CD4-positive, alpha-beta T cell treated with Interleukin-15 for 4 hours (primary cell): ENCODE measurements at places on chromosomes 1 and 21.
A peak's percentile ranks its signal among the peaks of the same experiment; 100 is the strongest.

GRCh38 chr1:54806931-54807611, 5.9 kb upstream of the TTC22 start:
- DNase-seq = peak; percentile 65

DNA sequence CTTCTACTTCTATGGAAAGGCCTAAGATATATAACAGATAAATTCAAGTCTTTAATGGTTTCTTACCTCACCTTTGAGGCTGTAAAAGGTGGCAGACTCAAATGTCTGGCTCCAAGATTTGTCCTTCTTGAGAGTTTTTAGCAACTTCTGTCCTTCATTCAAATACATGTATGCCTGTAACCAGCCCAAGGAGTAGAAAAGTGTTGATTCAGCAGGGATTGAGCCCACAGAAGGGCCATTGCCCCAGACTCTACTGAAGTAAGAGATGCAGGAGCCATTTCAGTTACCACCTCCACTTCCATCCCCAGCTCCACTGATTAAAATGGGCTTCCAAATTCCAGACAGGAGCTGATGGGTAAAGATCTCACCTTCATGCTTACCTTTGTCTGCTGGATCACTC, 80.0 kb downstream of the ADCY10 start:
- no peak for DNase-seq

DNA sequence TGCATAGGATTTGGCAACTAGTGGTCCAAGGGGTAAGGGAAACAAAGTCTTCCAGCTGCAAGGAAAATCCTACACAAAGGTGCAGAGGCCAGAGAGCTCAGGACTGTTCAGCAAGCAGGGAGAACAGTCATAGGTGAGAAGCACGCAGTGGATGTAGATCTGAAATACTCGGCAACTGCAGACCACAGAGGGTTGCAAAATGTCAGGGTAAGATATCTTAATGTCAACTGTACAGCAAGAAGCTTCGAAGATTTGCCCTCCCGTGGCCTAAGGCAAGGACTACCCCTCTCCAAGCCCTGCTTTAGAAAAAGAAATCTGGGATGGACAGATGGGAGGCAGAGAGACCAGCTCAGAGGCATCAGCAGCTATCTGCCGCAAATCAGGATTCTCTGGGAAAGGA, 153.4 kb upstream of the IRF2BP2 start:
- no peak for DNase-seq

- no peak for DNase-seq
Observed at GRCh38 chr1:48756683-48757316, 19.9 kb downstream of the BEND5 start.

GRCh38 chr1:96882096-96882495, 160.5 kb downstream of the PTBP2 start:
- no peak for DNase-seq

DNA sequence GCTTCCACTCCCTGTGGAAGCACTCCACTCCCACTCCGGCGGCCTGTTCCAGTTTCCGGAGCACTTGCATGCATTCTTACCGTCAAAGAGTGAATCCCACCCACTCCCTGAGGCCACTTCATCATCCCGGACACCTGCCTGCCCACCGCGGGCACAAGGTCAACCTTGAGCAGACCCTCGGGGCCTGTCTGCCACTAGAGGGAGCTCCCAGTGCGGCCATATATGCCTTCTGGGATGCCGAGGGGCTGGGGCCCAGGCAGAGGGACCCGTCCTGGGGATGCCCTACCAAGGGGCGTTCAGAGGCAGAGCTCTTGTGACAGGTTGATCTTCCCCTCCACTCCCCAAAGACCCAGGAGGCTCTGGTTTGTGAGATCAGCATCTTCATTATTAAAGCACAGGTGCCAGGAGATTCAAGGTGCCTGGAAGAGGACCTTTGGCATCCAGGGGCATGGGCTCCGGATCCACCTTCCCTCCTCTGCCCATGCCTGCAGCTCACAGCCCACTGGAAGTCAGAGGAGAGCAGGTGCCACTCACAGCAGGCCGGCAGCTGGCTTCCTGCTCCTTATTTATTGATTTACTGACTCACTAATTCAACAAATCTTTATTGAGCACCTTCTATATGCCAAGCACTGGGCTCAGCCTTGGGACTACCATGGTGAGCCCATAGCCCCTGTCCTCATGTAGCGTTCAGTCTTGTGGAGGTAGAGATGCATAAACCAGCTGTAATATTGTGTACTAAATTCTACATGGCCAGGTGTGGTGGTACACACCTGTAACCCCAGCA, 47.3 kb downstream of the UBIAD1 start:
- DNase-seq = peak; percentile 15

DNA sequence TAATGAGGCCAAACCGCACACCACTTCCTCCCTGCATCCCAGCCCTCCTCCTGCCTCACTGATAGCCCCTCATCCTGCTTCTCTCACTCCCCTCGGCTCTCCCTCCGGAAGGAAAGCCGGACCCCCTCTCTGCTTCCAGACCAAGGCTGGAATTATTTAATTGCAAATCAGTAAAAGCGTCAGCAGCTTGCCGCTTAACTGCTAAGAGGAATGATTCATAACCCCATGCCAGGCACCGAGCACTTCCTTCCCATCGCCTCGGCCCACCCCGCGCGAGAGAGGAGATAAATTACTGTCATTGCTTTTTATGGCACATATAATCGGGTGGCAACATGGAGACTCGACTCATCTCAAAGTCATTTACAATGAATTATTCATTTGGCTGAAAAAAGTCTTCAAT, 77.3 kb downstream of the UBIAD1 start:
- DNase-seq = no peak

DNA sequence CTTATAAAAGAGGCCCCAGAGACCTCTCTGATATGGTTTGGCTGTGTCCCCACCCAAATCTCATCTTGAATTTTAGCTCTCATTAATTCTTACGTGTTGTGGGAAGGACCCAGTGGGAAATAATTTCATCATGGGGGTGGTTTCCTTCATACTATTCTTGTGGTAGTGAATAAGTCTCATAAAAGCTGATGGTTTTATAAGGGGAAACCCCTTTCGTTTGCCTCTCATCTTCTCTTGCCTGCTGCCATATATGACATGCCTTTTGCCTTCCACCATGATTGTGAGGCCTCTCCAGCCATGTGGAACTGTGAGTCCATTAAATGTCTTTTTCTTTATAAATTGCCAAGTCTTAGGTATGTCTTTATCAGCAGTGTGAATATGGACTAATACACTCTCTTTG, 22.5 kb upstream of the NEK7 start:
- DNase-seq = no peak

DNA sequence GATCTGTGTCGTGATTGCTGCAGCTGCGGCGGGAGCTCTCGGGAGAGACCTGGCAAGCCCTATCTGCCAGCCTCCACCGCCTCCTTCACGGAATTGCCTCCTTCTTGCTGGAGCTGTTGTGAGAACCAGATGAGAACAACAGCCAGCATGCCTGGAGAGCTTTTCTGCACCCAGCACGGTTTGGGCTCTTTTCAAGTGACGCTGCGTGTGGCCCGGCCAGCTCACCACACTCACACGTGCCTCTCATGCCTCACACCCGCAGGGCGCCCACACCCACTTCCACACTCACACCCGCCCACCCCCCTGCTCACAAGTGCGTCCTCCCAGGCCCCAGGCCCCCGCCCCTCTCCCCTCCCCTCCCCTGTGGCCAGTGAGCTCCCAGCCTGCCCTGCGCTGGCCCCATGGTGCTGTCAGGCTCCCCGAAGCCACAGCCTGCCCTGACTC, 135.7 kb upstream of the RUNX3 start:
- DNase-seq = peak; percentile 59

GRCh38 chr21:38314558-38314957, 57.8 kb downstream of the KCNJ15 start:
- no peak for DNase-seq

- no peak for DNase-seq
Observed at GRCh38 chr1:54289712-54290233, 89.8 kb downstream of the MRPL37 start.

DNA sequence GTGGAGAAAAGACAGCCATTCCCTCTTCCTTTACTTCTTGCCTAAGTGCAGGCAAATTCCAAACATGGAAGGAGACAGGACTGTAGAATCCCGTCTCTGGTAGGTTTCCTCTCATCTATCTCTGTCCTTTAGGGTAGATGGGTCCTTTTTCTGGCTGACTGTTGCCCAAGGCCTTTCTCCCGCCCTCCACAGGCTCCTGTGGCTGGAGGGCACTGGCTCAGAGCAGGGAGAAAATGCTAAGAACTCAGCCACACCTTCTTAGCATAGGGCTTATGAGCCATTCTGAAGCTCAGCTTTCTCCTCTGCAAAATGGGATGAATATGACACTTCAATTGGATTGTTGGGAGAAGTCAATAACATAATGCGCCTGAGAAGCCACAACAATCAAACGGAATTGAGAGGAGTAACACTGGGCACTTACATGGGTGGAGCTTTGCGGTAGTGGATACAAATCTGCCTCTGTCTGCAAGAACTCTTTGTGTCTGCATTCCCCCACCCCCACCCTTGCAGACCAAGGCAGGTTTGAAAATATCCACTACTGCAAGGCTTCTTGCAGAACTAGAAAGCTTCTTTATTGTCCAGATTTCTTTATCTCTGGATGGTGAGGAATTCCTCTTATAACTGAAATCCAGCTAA, 94.7 kb downstream of the CSMD2 start:
- DNase-seq = no peak

DNA sequence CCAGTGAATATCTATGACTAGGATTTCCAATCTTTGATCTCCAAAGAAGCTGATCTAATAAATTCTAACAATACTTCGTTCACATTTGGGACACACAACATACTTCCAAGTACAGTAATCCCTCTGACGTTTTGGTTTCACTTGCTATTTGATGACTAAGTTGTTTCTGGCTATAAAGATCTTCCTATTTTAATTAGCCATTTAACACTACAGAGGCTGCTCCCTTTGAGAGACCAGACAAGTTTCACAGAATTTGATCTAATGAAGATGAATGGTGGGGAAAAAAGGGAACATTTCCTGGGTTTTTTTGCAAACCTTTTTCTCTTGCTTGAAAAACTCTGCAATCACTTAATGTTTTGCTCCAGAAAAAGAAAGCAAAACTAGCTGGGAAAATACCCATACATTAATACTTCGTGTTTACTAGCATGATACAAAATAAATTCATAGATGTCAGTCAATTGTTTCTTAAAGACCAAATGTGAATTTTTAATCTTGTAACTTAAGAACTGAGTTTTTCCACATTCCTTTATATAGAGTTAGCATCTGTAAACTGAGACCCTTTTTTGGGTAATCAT, 28.0 kb upstream of the GLIS1 start:
- peak; percentile 2 for DNase-seq

DNA sequence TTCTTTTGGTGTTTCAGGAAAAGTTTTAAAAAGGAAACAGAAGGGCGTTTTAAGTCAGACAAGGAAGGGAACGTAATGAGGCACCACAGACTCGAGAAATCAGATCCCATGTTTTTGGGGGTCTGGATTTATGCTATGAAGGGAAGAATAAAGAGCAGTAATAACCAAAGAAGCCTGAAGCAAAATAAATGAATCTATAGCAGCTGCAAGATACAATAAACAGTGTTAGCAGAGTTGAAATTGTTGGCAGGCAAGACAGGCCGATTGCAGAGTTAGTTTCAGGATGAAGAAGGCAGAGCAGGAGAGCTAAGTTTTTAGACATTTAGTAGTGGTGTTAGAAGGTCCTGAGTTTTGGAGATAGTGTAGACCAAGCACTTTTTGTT, 425 bp downstream of the DDR2 start:
- no peak for DNase-seq

DNA sequence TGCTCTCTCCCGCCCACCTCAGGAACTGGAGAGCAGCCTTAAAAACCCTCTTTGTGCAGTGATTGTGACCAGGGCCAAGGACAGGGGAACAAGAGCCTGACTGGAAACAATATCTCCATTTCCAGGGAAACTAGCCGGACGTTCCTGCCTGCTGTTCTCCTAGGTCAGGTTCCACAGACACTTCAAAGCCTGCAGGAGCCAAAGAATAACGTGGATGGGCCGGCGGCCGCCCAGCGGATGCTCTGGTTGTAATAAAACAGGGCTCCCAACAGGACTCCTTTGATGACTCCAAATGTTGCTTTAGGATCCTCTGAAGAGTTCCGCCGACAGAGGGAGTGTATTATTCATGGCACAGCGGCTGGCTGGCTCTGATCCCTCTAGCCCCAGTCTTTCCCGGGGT, 162.2 kb downstream of the PLXNA2 start:
- DNase-seq = no peak

DNA sequence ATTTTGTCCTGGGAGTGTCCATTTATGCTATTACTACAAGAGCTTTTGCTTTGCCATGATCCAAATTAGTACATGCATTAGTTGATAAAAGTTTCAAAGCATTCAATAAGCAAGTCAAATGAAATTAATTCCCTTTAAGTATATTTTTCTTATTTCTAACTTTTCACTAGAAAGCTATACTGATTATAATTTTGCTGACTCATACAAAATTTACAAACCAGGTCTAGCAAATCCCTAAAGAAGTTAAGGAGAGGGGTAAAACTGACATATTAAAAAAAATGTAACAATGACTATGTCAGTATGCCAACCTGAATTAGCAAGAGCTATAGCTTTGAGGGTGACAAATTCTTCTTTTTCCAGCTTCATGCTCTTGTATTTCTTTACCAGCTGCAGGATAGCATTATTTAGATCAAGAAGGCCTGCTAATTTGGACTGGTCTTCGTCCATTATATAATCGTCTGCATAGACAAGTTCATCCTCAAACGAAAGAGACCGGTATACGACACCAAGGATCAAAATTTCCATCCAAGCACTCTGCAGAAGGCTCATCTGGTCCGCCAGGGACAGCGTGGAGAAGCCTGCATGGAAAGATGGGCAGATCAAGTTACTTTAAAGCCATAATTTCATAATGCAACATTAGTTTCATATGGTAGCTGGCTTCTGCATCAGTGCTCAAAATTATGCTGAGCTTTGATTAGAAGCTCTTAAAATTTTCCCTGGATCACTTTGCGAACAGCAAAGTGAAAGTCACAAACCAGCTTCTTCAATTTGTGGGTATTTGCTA, 95.8 kb upstream of the USH2A start:
- DNase-seq = no peak

DNA sequence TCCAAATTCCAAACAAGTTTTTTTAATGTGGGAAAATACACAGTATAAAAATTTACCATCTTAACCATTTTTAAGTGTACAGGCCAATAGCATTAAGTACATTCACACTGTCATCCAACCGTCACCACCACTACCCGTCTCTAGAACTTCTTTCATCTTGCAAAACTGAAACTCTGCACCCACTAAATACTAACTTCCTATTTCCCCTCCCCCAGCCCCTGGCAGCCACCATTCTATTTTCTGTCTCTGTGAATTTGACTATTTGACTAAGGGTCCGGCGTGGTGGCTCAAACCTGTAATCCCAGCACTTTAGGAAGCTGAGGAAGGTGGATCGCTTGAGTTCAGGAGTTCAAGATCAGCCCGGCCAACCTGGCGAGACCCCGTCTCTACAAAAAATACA, 36.1 kb downstream of the CLSTN1 start:
- peak; percentile 57 for DNase-seq

- DNase-seq = no peak
Observed at GRCh38 chr1:212587016-212587887, 21.3 kb upstream of the ATF3 start.

GRCh38 chr1:230807561-230808280, 60.5 kb downstream of the CAPN9 start:
- DNase-seq = no peak

DNA sequence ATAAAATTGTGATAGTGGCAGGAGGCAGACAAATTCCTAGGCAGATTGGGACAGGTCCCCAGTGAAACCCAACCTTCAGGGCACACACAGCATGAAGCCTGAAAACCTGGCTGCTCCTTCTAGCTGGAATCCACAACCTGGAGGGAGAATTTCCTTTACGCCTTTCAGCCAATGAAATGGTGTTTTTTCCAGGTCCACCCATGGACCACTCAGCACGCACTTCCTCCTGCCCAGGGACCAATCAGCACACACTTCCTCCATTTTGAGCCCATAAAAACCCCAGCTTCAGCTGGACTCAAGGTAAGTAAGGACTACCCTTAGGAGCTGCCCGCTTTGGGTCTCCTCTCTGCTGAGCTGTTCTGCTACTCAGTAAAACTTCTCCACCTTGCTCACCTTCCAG, 120.1 kb downstream of the AKT3 start:
- no peak for DNase-seq
